Iris pigment epithelial cell (primary cell): ENCODE measurements at places on chromosomes 12 and 14.

GRCh38 chr12:2094597-2094996 lies 41.8 kb downstream of the CACNA1C start:
- peak; percentile 60 for DNase-seq

- no peak for DNase-seq
Measured at GRCh38 chr12:118493962-118494361, 117.6 kb downstream of the SUDS3 start.

- DNase-seq: peak; percentile 58
Measured at GRCh38 chr12:46266382-46266791, 2.5 kb downstream of the SLC38A1 start.

DNA sequence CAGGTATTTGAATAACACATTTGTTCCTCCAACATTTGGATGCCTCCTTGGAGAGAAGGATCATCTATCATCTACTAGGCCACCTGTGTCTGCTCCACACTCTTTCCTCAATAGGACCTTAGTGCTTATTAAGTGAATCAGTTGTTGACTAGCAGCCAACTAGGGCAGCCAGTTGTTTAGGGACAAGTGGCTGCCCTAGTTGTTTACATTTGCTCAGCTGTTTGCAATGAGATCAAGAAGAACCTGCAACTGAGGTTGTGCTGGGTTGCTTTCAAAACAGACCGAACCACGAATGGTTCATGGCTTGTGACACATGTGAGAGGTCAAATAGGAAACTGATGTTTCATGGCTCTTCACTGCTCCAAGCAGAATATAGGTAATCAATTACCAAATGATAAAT lies 53.8 kb downstream of the TMCC3 start:
- DNase-seq: peak; percentile 47

GRCh38 chr12:39867631-39868327 lies 238.1 kb downstream of the SLC2A13 start:
- peak; percentile 26 for DNase-seq

DNA sequence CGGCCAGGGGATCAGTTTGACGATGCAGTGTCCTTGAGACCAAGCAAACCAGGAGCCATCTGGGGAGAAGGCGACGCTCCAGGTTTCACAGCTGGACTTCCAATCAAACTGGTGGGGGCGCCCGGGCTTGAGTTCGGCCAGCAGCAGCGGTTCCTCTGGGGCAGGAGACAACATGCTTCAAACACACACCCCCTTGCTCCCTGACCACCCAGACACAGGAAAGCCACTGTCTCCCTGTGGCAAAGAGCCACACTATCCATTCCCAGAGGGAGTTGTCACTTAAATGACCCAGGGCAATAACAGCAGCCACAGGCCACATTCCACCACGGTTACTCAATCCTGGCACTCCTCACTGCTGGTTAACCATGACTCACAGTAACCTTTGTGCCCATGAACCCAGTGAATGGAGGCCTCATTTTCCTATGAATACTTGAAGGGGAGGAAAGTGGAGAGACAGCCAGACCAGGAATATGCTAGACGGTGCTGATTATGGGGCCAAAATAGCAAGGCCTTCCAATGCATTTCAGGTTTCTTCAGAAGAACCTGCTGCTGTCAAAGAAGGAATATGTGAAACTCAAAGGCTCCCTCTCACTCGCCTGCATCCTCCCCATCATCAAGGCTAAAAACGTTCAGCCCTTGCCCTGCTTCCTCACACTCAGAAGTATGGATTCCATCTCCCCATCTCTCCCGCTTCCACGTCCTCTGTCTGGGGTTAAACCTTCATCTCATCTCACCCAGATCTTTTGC lies 8.5 kb downstream of the WSB2 start:
- peak; percentile 93 for DNase-seq
